Natural killer cell treated with Interleukin-12 subunit alpha and Interleukin-12 subunit beta and Interleukin-15 and Interleukin-18, amount 100 ng/mL, for 72 hours (primary cell): ENCODE measurements at places on chromosomes 2 and 18.

- DNase-seq = no peak
Observed at GRCh38 chr18:69282371-69282770, 118.3 kb upstream of the DOK6 start.

DNA sequence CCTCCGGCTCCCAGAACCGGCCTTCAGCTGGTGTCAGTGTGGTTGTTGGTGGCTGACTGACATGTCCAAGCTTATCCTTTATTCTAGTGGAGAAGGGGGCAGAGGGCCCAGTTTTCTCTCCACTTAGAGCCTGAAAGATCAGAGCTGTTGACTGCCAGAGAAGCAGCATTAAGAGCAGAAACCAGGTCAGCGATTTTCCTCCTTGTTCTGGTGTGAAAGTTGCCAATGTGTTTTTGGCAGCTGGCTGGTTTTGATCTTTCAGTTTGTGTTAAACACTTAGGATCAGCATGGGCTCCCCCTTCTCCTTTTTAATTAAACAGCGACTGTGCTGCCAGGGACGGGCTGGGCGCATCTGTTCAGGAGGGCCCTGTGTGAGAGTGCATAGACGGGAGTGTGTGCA is 100.9 kb downstream of the ASAP2 start:
- no peak for DNase-seq

DNA sequence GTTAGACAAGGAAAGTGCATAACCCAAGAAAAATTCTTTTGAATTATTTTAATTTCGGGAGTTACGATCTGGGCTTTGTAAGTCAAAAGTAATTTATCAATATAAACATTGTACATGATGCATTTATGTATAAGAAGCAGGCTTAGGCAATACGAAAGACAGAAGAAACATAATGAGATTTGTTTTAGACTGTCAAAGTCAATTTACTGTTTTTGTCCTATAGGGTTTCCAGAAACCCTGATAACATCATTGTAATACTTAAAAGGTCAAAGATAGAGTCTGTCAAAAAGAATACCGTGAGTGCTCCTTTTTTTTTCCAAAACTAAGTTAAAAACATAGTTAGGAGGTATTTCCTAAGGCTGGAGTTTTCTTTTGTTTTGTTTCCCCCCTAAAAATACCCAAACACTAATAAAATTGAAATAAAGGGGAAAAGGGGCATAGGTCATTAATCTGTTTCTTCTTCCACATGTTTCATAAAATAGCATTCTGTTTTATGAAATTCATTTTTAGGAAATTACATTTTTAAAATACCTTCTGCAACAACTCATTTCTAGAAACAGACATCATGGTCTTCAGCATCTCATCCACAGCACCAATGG is 16.1 kb downstream of the C1D start:
- DNase-seq = no peak

GRCh38 chr18:42363446-42364441 is 408.7 kb downstream of the PIK3C3 start:
- DNase-seq = no peak

DNA sequence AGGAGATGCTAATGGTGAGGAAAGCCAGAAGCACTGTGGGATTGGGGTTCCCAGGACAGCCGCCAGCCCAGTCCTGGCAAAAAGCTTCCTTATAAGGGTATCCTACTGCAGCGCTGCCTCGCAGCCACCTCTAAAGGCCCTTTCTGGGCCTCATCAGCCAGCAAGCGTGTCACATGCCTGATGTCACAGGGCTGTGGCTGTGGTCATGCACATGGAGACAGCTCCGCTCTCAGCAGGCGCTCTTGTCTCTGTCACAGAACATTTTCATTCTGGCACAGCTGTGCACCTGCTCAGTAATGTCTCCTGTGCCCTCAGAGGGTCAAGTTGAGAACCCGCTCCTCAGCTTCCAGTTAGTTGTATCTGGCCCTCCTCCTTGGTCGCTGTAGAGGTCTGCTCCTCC is 17.7 kb upstream of the MAL start:
- DNase-seq = no peak

DNA sequence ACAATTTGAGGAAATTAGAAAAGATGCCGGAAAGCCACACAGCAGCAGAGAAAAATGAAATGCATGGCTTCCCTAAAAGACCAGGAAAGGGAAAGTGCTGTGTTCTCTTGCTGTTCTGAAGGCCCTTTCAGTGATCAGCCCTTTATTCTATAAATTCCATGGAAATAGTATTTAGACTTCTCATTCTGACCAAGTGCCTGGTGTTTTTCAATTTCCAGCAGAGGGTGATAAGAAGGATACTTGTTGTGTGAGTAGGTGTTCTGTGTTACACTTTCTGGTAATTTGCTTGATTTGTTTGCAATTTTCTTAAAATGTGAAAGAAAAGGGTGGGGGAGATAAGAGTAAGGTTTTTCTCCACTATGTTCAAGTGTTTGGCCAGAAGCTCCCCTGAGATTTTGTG is 504.5 kb downstream of the IRS1 start:
- DNase-seq = no peak

DNA sequence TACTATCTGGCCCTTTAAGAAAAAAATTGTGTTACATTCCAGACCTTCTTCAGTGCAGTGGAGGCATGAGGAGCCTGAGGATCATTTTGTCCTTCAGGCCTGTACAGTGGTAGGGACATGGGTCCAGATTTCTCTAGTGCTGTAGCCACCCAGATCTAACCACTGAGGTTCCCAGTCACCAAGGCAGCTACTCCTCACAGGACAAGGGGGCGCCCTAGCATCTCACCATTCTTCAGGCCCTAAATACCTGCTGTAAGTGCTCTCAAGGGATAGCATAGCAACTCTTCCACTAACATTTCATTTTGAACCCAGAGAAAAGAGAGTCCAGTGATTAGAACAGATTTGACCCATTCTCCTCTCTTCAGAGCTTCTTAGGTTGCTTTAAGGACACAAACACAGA is 1533.0 kb downstream of the LRP1B start:
- DNase-seq = no peak

GRCh38 chr2:204681412-204681811 is 136.1 kb downstream of the PARD3B start:
- DNase-seq = no peak

- DNase-seq = no peak
Observed at GRCh38 chr2:242054881-242055801, 185.6 kb downstream of the RTP5 start.

- DNase-seq = no peak
Observed at GRCh38 chr18:36152781-36153180, 23.1 kb downstream of the ELP2 start.

- DNase-seq = no peak
Observed at GRCh38 chr2:215882689-215883088, 130.7 kb downstream of the MREG start.

DNA sequence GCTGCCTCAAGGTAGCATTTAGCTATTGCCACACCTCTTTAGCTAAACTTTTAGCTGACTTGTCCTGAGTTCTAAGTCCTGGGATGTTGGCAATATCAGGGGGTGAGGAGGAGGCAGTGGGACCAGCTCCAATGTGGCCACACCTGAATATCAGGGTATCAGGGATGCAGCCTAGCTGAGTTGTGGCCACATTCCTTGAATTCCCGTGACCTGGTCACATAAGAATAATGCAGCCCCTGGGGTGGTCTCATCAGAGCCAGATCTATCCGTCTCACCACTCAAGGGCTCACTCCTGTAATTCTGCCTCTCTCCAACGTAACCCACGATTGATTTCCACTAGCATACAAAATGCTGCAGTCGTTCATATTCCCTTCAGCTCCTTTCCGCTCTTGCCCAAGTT is 11.6 kb upstream of the TAF1B start:
- DNase-seq = no peak

DNA sequence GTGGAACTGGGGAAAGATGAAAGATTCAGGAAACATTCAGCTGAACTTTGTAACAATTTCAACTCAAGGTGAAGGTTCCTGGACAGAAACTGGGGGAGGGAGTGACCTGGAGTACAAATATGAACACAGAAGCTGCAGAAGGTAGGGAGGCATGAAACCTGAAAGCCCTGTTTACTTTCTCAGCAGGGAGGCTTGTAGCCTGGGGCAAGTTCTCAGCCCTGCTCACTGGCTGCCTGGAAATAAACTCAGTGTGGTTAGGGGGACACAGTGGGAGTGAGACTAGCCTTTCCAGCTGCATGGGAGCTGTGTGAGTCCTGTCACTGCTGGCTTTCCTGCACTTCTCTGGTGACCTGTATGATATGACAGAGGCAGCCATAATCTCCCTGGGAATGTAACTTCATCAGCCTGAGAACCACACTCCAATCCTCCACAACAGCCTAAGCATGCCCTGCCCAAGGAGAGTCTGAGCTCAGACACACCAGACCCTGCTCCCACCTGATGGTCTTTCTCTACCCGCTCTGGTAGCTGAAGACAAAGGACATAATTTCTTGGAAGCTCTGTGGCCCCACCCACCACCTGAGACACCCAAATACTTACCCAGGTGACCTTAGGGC is 77.0 kb downstream of the ZSWIM2 start:
- no peak for DNase-seq

DNA sequence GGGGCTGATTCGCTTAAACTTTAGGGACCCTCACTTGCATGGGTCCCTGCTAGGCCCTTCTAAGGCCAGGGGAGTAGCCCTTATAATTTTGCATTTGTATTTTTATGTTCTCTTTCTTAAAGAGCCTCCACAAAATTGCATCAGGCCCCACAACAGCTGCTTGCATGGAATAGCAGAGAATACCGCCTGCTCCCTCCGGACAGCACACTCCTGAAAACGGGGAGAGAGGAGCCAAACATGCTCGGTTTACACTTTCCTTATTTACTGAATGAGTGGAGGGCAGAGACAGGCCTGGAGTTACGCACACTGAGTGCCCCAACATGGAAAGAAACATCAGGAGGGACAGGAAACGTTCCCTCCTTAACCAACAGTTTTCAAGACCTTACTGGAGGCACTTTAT is 132.2 kb downstream of the ANTXR1 start:
- no peak for DNase-seq

GRCh38 chr2:64866797-64867196 is 122.4 kb upstream of the SLC1A4 start:
- DNase-seq = no peak

- DNase-seq = no peak
Observed at GRCh38 chr2:30178618-30179434, 32.0 kb downstream of the YPEL5 start.

DNA sequence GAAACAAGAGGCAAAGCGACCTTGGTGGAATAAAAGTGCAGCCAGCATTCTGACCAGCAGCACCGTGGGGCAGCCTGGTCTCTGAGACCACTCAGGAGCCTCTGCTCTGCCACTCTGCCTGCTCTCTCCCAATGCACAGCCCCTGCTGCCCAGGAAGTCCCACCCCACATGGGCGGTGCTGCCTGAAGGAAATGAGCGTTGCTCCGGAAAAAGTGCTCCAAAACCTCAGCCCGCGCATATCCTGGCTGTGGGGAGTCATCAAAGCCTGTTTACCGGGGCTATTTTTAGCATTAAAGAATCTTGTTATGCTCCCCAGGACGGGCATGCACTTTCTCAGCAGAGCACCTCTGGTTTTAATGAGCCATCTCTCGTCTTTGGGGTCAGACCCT is 54.5 kb downstream of the EPAS1 start:
- peak; percentile 77 for DNase-seq

GRCh38 chr2:221283896-221284545 is 288.1 kb downstream of the EPHA4 start:
- DNase-seq = no peak

- DNase-seq = no peak
Observed at GRCh38 chr2:175373729-175374128, 192.2 kb upstream of the ATP5MC3 start.

- no peak for DNase-seq
Observed at GRCh38 chr18:44743631-44744030, 62.9 kb downstream of the SETBP1 start.

- peak; percentile 82 for DNase-seq
Observed at GRCh38 chr18:46042571-46043123, 29.4 kb downstream of the PSTPIP2 start.

GRCh38 chr2:65276609-65277008 is 49.0 kb downstream of the ACTR2 start:
- no peak for DNase-seq

GRCh38 chr18:67376372-67376771 is 140.1 kb downstream of the DSEL start:
- DNase-seq = no peak

DNA sequence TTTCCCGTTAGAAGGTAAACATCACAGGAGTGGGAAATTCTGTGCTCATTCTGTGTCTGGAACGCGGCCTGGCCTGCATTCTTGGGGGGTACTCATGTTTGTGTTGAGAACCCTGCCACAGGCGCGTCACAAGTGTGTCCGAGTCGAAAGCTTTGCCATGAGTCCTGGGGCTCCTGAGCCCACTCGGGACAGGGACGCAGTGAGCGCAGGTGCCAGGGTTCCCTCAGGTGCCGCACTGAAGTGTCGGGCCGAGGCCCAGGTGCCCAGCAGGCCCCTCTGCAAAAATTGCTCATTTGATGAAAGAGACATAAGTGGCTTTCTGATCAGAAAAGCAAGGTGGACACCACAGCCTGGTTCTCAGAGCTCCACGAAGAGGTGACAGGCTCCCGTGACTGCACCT is 4.7 kb downstream of the D2HGDH start:
- no peak for DNase-seq

GRCh38 chr2:38601463-38602135 is 1.1 kb downstream of the HNRNPLL start:
- DNase-seq = no peak

DNA sequence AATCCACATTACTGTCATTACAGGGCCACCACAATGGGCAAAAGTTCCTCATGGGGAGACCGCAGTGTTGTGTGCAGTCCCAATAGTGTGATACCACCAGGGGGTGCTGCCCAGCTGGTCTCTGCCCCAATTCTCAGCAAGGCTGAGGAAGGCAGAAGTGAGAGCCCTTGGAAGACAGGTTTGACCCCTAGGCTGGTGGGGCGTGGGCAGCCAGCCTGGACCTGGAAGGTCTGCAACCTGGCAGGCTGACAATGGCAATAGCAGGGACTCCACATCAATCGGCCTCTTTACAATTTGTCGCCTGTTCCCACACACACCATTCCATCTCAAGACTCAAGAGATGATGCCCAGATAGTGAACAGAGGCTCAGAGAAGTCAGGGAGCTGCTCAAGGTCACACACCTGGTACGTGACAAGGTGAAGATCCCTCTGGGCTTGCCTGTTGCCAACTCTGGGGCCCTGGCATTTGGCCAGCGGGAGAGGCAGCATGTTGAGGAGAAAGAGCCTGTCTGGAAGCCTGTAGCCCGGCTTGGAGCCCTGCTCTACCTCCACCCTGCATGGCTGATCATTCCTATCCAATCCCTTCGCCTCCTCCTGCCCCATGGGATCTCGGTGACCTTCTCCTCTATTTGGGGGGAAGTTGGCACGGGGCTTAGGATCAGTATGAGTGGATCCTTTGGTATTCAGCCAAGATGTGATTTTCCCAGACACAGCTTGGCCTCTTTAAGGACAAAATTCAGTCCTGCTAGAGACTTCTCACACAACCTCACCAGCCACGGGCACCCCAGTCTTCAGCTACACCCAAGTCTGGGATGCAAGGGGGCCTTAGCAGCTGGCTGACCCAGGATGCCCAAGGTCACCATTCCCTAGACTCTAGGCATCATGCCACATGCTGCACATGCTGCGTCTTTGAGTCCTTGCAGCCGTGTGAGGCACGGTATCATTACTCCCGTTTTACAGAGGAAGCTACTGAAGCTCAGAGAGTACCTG is 2.9 kb upstream of the ATOH8 start:
- DNase-seq = no peak
